Esophagus muscularis mucosa (tissue), 4 donors: ENCODE measurements at places on chromosomes 2 and 18. TPM values are rescaled to one million over a fixed set of nuclear protein-coding genes. Genes with fewer than 3 reads are reported as not detected.

DNA sequence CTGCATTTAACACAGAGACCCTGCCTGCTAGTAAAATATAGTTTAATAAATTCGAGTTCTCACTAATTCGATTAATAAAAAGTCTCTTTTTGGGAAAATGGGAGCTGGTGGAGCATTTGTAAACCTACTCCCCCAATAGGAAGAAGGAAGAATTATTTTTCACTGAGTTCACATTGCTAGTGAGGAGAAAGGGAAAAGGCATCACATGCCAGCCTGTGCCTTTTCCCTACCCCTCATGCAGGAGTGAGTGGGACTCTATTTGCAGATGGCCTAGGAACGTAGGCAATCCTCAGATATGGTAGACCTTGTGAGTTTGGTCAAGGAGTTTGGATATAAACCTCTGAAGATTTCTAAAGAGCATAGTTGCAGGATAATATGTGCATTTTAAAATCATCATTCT, 218.4 kb upstream of the TRIB2 start:
- DNase-seq: no peak
- H3K27ac ChIP-seq: no peak overlapping the region
- H3K4me3 ChIP-seq: no peak overlapping the region

The INO80C gene
- 4.0 TPM for total RNA-seq

DNA sequence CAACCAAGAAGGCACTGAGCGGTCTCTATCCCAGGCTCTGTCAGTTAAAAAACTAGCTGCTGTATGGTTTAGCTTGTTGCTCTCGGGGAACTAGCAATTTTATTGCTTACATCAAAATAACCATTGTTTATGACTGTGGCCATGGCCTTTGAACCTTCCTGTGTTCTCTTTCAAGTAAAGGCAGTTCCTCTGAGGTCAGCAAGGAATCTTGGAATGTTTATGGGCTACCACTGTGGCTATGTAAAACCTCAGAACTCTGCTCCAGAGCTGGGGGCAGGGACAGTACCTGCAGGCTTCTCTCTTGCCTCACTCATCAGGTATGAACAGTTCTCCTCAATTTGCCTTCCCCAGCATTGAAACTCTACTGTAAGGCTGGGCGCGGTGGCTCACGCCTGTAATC, 416.0 kb upstream of the NETO1 start:
- H3K36me3 ChIP-seq: no peaks in the 10 kb centered on the region
- H3K27ac ChIP-seq: no peak overlapping the region

GRCh38 chr2:171307560-171307959, 126.2 kb downstream of the METTL8 start:
- no peaks in the 10 kb centered on the region for H3K27me3 ChIP-seq
- DNase-seq: no peak
- no peaks in the 10 kb centered on the region for H3K4me1 ChIP-seq
- no peak overlapping the region for H3K4me3 ChIP-seq
- H3K36me3 ChIP-seq: no peaks in the 10 kb centered on the region

DNA sequence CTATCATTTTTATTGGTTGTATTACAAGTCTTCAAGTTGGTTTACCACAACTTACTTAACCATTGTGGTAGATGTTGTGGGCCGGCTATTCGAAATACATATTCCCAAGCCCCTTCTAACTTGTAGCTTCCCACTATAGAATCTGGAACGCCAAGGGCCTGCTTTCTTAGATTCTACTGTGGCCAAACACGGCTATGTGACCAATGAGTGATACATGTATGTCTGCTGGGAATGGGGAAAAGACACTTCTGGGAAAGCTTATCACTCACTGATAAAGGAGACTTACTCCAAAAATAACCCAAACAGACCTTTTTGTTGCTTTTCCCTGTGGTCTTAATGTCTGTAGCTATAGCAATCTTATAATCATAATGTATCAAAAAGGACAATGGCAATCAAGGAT, 24.5 kb downstream of the STRN start:
- H3K27me3 ChIP-seq: no peaks in the 10 kb centered on the region
- H3K36me3 ChIP-seq: no peaks in the 10 kb centered on the region
- no peak overlapping the region for H3K27ac ChIP-seq
- H3K4me3 ChIP-seq: no peak overlapping the region
- no peak for DNase-seq
- no peaks in the 10 kb centered on the region for H3K4me1 ChIP-seq

DNA sequence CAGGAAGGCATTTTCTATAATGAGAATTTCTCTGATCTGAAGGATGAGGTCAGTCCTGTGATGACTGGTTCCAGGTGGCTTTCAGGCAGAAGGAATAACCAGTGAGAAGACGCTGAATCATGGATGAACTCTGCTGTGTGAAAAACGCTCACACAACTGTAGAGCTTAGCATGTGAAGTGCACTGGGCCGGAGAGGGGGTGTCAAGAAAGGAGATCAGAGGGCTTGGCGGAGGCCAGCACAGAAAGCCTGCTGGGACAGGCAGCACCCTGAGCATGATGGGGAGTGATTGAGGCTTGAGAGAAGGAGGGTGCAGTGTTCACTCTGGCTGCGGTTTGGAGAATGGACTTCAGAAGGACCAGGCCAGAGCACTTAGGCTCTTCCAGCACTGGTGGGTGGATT, 236.5 kb downstream of the TPGS2 start:
- peak; percentile 72 for DNase-seq
- no peaks in the 10 kb centered on the region for H3K27me3 ChIP-seq
- no peak overlapping the region for H3K27ac ChIP-seq
- no peaks in the 10 kb centered on the region for H3K4me1 ChIP-seq

The CCDC68 gene
- 2.6 TPM for total RNA-seq

DNA sequence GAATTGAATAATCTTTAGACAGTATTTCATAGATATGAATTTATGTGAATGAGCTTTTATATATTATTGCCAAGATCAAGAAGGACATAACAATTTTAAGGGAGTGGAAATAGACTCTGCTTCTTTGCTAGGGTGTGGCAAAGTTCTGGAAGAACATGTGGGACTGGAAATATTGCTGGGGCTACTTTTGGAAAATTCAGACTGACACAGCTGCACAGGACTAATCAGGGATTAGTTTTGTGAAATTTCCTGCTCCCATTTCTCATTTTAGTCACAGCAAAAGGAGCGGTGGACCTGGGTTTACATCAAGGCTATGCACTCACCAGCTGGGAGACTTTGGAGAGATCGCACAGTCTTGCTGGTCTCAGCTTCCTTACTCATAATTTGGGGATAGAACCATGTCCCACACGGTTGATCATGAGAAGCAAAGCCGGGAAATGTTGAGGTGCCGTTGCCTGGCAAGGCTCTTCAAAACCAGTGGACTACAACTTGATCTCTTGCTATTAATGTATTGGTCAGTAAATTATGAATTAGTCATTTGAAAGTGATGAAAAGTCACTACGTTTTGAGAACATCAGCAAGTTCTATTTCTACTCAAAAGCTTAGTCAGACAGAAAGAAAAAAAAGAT, 42.4 kb downstream of the IL1RL2 start:
- DNase-seq: peak; percentile 66
- no peak overlapping the region for H3K4me3 ChIP-seq
- H3K4me1 ChIP-seq: peaks cover 30% of the 10 kb centered on the region
- peak overlapping the region; percentile 43 for H3K27ac ChIP-seq
- H3K36me3 ChIP-seq: no peaks in the 10 kb centered on the region
- no peaks in the 10 kb centered on the region for H3K27me3 ChIP-seq

- H3K27ac ChIP-seq: no peak overlapping the region
- no peak for DNase-seq
- H3K4me1 ChIP-seq: no peaks in the 10 kb centered on the region
- no peaks in the 10 kb centered on the region for H3K36me3 ChIP-seq
Measured at GRCh38 chr2:157891643-157892041, 15.5 kb upstream of the ACVR1 start.

- H3K27me3 ChIP-seq: no peaks in the 10 kb centered on the region
- no peak overlapping the region for H3K27ac ChIP-seq
- H3K4me3 ChIP-seq: no peak overlapping the region
- peaks cover 57% of the 10 kb centered on the region for H3K36me3 ChIP-seq
- DNase-seq: no peak
Measured at GRCh38 chr2:29166242-29167039, 51.2 kb downstream of the CLIP4 start.

- H3K4me3 ChIP-seq: peak within 1 kb of the TSS; percentile 96
- DNase-seq: peak; percentile 95
- H3K27ac ChIP-seq: peak within 1 kb of the TSS; percentile 81
- no peaks in the 10 kb centered on the region for H3K27me3 ChIP-seq
Measured at GRCh38 chr2:240136013-240136670, at the start of gene COPS9. Gene COPS9 (minus strand): TSS chr2:240136305. CDS start chr2:240136284, 21 bp downstream.

GRCh38 chr2:183898641-183899040, 699.7 kb upstream of the ZNF804A start:
- H3K27ac ChIP-seq: no peak overlapping the region
- no peaks in the 10 kb centered on the region for H3K4me1 ChIP-seq
- no peaks in the 10 kb centered on the region for H3K36me3 ChIP-seq
- no peak overlapping the region for H3K4me3 ChIP-seq
- H3K27me3 ChIP-seq: no peaks in the 10 kb centered on the region

DNA sequence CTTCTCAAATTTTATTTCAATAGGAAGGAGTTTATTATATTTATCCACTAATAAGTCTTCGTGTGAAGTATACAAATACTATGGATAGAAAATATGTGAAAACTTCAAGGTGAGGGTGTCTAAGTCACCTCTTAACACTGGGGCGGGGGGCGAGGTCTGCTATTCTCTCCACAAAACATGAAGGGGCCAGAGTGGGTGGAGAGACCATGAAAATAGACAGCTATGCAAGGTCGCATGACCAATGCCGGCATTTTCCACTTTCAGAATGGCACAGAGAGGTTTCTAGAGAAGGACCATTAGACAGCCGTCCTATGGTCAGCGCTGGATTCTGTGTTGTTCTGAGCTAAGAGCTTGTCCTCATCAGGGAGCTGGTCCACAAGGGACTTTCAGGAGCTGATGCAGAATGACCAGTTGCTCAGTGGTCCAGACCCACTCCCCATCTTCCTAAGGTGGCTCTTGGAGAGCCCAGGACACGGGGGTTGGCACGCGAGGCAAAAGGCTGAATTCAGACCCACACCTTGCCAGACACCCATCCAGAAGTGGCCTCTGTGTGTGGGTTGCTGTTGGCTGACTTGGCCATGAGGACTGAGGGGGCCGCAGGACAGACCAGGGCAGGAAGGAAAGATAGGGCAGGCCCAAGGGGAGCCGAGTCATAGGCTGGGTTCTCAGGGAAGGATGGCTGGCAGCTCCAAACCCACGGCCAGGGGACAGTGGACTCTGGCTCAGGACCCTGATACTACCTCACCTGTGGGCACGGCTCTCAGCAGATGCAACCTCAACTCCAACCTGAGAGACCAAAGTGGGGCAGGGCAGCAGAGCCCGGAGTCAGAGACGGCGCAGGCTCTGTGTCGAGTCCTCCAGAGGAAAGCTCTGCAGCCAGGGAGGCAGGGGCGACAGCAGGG, 69.8 kb downstream of the NDUFA10 start:
- H3K4me3 ChIP-seq: no peak overlapping the region
- DNase-seq: no peak
- peak overlapping the region; percentile 86 for H3K27ac ChIP-seq

GRCh38 chr2:94762600-94762999, 108.6 kb upstream of the TEKT4 start:
- H3K36me3 ChIP-seq: no peaks in the 10 kb centered on the region
- no peak overlapping the region for H3K27ac ChIP-seq
- H3K27me3 ChIP-seq: no peaks in the 10 kb centered on the region
- no peak overlapping the region for H3K4me3 ChIP-seq

The BCL2 gene
- 37.5 TPM for total RNA-seq

DNA sequence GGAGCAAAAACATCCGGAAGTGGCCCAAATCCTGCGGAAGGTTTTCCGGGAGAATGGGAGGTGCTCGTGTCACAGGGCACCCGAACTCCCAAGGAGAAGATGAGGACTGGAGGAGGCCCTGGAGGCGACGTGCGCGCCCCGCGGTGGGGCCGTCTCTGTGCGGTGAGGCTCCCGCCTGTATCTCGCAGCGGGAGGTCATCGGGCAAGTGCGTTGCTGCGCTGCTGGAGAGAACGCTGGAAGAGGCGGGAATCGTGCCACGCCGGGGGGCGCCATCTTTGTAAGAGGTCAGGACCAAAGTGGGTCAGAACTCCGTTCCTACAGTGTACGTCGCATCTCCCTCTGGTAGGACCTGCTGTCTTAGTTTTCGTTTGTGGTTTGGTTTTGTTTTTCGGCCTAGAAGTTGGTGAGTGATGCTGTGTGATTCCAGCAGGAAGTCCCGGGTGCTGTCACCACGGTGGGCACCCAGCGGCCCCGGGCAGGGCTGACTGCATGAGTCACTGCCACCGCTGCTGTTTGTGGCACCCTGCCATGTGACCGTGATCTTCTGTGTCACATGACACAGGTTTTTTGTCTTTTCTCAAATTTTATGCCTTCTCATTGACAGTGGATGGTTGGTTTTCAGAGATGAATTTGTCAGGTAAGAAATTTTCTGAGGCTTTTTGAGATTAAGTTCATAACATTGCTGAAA, 21.5 kb upstream of the ATP9B start:
- no peak overlapping the region for H3K27ac ChIP-seq
- DNase-seq: no peak
- no peaks in the 10 kb centered on the region for H3K36me3 ChIP-seq
- H3K4me1 ChIP-seq: no peaks in the 10 kb centered on the region
- no peaks in the 10 kb centered on the region for H3K27me3 ChIP-seq

DNA sequence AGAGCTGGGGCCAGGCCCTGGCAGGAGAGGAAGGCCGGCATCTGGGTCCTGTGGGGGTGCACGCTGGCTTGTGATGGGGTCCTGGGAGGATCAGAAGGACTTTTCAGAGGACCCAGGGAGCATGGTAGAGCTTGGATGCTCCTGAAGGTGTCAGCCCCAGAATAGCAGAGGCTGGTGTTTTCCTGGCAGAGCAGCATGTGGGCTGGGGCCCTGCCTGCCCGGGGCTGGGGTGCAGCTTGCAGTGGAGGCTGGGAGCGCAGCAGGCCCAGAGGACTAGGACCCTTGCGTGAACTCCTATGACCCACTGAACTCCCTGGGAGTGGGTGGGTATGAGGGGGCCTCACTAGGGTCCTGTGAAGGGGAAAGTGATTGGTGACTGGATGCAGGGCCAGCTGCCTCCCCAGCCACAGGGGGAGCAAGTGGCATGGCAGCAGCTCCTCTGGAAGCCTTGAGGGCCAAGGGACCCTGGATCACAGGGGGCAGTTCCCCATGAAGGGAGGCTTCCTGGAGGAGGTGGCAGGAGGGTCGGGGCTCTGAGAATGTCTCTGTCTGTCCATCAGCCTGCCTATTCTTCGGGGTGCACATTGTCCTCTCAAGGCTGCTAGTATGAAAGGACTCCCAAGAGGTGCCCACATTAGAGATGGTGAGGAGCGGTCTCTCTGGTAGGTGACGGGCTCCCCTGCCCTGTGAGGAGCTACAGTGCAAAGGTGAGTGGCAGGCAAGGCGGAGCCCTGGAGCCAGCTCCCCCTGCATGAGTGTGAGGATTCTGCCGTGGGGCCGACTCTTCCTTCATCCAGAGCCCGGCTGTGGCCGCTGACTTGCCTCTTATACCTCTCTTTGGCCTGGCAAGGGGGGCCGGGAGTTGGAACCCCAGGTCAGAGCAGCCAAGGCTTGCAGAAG, 249.0 kb downstream of the DYSF start:
- no peak overlapping the region for H3K27ac ChIP-seq
- no peak overlapping the region for H3K4me3 ChIP-seq
- peaks cover 65% of the 10 kb centered on the region for H3K4me1 ChIP-seq

The FLACC1 gene
- 5.1 TPM for total RNA-seq

GRCh38 chr2:105791229-105791628, 46.5 kb downstream of the NCK2 start:
- H3K4me1 ChIP-seq: peaks cover 67% of the 10 kb centered on the region
- DNase-seq: no peak
- no peak overlapping the region for H3K4me3 ChIP-seq
- H3K27ac ChIP-seq: no peak overlapping the region

The LIPG gene
- not detected for total RNA-seq
